Stimulated activated CD8-positive, alpha-beta memory T cell treated with anti-CD3 and anti-CD28 coated beads, Interleukin-4, amount 100 ng/mL, for 4 hours (primary cell): ENCODE measurements at places on chromosomes 7 and 10.

GRCh38 chr7:73885975-73886798 lies 25.2 kb downstream of the TMEM270 start:
- DNase-seq: no peak

DNA sequence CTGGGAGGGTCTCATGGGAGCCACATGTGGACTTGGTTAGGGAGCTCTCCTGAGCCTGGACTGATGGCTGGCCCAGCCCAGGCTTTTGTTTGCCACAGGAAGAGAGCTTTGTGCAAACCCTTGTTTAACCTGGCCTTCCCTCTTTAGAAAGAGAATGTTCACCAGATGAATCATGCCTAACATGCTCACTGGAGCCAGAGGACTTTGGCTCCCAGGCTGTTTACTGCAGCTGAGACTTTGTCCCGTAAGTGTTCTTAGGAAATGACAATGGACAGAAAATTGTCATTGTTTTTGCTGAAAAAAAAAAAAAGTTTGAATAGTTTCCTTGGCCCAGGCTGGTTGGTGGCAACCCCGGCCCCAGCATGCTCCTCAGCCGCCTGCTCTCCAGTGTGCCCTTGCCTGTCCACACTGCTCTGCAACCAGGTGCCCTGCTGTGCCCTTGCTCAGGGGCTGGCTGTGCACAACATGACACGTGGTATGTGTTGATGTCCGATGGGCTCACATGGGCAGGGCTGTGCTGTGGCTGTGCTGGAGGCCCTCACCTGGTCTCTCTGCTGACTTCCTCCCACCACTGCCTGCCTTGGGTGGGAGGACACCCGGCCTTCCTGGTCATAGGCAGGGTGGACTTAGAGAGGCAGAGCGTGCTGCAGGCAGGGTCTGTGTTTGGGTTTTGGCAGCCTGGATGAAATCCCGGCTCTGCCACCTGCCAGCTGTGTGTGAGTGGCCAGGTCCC lies 215.3 kb upstream of the ZNF32 start:
- no peak for DNase-seq

DNA sequence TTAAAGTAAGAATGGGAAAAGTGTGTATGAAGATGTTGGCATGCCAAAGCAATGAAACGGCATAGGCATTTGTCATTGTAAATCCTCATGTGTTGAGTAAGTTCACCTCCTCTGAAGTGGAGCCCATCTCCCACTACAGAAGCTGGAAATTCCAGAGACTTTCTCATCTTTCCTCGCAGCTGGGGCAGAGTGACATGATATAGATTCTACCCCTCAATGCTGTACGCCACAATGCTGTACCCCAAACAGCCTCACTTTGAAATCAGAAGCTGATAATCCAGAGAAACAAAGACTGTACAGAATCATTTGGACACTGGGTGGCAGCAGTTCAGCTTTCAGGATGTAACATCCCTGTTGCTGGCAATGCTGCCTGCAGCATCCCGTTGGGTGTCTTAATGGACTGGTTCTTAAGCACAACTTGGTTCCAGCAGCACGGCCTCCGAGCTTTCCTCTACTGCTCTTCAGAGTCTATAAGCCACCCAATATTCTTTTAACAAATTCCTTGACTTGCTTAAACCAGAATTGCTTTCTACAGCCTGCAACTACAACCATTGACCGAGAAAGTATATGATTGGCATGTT lies 18.8 kb downstream of the ZC3HAV1L start:
- peak; percentile 32 for DNase-seq

DNA sequence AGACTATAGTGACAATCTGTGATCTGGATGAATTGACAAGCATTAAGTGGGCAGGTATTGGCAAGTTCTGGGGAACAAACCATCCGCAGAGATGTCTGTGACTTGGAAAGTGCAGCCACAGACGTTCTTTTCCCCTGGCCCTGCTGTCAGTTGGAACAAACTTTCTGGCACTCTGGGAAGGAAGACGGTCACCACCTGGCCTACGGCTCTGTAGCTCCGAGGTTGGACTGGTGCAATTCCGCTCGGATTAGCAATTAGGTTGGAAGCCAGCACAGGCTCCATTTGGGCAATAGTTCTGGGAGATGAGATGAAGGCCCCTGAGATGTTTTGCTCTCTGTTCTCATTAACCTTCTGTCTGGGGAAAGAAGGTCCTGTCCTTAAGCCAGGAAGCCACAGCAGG lies 437.5 kb downstream of the CALN1 start:
- DNase-seq: no peak

GRCh38 chr7:29883462-29884398 lies 77.4 kb downstream of the WIPF3 start:
- DNase-seq: no peak

GRCh38 chr10:72316748-72317435 lies 37.8 kb downstream of the DNAJB12 start:
- DNase-seq: no peak
